ENCODE measurements at places on chromosomes 5 and 9.

GRCh38 chr5:114223866-114224265 lies 138.0 kb upstream of the KCNN2 start:
- no peak for DNase-seq

- no peak for DNase-seq
Measured at GRCh38 chr9:75930190-75930589, 39.7 kb downstream of the PCSK5 start.

DNA sequence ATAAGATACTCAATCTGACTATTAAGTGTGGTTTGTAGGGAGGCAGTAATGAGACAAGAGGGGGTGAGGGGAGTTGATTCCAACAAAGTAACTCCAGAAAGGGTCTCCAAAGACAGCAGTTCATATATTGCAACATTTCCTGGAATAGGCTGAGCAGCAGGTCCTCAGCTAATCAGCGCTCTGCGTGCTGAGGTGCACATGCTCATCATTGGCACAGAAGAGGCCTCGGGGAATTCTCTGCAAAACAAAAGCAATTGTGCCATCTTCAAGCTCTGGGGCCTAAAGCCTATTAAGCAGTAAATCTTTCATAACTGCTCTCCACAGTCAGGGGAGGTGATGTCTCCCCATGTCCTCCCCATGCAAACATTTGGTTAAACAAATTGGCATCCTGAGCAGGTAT lies 357.3 kb downstream of the SPOCK1 start:
- DNase-seq, result no peak

DNA sequence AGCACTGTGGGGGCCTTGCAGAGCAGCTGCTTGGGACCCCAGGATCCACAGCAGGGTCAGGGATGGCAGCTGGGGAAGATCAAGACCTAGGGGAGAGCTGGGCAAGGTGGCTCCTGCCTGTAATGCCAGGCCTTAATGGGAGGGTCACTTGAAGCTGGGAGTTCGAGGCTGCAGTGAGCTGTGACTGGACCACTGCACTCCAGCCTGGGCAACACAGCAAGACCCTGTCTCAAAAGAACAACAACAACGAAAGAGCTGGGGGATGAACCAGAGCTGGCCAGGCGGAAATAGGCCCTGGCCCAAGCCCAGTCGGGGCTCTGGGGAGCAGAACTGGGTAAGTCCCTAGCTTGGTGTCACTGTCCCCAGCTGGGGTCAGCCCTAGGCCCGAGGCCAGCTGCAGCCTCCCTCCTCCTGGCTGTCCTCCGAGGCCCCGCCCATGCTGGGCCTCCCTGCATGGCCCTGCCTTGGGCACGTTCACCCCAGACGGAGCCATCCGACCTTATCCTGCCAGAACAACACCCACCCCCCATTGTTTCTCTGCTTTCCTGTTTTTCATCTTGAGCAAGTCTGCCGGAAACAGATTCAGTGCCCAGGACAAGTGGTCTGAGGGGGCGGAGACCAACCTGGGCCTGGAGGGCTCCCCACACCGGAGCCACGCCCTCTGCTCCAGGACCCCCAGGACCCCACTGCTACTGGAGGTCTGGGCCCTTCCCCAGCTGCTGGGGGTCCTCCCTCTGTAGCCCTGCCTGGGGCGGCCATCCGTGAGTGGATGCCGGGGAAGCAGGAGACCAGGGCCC lies 1.9 kb downstream of the DIPK1B start:
- peak; percentile 31 for DNase-seq

DNA sequence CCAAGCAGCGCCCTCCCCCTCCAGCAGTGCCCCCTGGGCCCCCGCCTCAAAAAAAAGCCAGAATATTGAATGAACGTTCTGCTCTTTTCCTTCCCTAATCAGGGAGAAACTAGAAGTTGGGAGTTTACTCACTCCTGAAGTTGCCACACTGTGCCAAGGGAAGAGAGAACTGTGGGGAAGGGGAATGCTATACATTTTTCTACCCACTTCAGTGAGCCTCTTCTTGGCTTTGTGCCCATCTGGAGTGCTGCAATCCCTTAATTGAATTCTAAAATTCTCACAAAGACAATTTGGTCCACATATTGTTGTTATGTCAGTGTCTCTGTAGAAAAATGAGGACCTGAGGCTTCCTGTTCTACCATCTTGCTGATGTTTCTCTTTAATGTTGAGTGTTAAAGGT lies 443.7 kb downstream of the DIRAS2 start:
- no peak for DNase-seq

DNA sequence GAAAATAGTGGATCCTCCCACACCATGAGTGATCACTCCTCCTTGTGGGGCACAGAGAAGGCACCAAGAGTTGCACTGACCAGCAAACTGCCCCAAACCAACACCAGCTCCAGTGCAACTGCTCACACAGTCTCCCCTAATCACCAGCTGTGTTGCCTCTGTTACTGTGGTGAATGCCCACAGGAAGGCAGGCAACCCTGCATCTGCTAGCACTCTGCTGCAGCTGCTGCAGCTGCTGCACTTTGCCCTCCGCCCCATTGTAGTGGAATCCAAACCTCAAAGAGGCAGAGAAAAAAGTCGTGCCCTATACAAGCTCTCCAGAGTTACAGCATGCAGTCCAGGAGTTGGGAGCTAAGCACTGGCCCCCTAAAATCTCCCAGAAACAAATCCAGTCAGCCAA lies 339.6 kb downstream of the TRIM36 start:
- no peak for DNase-seq

- no peak for DNase-seq
Measured at GRCh38 chr5:61182449-61182848, 20.2 kb upstream of the SMIM15 start.

DNA sequence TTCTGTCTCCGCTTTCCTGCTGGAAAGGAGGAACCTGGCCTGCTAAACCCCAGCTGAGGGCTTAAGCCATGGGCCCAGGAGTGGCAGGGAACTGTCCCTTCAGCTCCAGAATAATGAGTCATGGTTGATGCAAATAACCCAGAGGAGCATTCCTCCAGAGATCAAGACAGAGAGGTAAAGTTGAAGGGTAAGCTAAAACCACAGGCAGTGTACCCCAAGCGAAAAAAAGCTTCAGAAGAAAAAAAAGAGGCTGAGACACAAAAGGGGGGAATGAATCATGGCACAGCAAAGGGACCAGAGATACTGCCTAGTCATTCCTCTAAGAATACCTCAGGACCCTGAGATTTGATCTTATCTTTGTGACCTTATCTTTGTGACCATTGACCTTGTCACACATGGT lies 199.5 kb upstream of the TAS2R1 start:
- no peak for DNase-seq

DNA sequence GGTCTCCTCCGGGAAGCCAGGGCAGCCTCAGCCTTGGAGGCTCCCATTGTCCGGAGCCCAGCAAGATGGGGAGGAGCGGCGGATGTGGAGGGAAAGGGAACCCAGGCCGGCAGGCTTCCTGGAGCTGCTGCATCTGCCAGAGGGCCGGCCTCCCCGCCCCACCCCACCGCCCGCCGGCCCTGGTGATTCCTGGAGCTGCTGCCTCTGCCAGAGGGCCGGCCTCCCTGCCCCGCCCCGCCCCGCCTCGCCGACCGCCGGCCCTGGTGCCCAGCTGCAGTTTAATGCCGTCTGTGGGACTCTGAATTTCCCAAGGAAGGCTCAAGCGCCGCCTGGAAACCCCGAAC lies 31.6 kb downstream of the EXD3 start:
- DNase-seq, result peak; percentile 60

GRCh38 chr9:19409401-19410194 lies 789 bp downstream of the ACER2 start:
- DNase-seq, result peak; percentile 45

- no peak for DNase-seq
Measured at GRCh38 chr5:146451411-146451810, 4.3 kb downstream of the TCERG1 start.

DNA sequence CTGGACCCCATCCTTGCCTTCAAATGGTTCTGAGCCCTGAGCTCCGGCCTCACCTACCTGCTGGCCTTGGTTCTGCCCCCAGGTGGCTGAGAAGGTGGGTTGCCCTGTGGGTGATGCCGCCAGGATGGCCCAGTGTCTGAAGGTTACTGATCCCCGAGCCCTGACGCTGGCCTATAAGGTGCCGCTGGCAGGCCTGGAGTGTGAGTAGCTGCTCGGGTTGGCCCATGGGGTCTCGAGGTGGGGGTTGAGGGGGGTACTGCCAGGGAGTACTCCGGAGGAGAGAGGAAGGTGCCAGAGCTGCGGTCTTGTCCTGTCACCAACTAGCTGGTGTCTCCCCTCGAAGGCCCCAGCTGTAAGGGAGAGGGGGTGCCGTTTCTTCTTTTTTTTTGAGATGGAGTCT lies 5.2 kb downstream of the CEL start:
- no peak for DNase-seq

GRCh38 chr5:107012371-107012770 lies 658.4 kb downstream of the EFNA5 start:
- no peak for DNase-seq

DNA sequence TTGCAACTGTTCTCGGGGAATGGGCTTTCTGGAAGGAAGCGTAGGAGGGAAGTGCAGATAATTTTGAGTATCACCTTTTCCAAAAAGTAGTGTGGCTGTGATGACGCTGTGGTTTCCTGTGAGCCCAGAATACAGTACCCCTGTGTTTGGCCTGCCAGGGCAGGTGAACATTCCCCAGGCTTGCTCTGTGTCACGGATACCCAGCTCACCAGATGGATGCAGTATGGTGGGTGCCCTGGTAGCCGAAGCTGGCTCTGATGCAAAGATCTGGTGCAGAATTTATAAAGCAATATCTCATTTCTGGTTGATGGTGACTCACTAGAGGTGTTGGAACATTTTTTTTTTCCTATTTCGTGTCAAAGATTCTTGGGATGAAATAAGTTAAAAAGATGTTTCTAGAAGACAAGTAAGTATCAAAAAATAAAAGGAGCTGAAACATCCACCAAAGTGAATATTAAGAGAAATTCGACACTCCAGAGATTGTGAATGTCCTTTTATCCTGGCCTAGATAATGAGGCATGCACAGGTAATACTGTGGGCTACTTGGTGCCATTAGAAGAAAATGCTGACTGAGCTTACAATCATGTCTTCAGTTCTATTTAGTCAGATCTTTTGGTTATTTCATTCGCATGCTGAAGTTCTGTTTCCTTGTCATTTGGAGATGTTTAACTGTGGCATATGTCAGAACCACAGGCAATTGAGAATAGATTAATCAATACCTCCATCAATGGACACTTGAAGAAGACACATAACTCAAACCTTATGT lies 200.1 kb downstream of the GADD45G start:
- no peak for DNase-seq

DNA sequence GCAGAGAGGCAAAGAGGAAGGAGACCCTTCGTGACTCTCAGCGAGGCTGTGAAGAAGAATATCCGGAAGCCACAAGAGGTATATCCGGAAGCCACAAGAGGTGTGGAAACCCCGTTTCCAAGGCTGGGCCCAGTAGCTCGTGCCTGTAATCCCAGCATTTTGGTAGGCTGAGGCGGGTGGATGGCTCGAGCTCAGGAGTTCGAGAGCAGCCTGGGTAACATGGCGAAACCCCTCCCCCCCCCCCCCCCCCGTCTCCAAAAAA lies 612 bp upstream of the BBLN start:
- DNase-seq, result peak; percentile 49

DNA sequence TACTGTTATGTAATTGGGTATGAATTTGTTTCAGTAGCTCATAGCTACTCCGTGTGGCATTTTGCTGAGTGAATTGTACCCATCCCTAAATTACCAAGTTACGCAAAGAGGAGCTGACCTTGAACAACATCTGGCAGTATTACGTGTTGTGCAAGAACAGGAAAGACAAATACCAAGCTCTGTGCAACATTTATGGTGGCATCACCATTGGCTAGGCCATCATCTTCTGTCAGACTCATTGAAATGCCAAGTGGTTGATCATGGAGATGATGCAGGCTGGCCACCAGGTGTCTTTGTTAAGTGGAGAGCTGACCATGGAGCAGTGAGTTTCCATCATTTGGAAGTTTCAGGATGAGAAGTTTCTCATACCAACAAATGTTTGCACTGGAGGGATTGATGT lies 15.0 kb downstream of the ZSWIM6 start:
- no peak for DNase-seq

GRCh38 chr5:143212261-143212660 lies 191.2 kb downstream of the NR3C1 start:
- no peak for DNase-seq

GRCh38 chr5:153447534-153447933 lies 42.9 kb upstream of the GRIA1 start:
- DNase-seq, result no peak

DNA sequence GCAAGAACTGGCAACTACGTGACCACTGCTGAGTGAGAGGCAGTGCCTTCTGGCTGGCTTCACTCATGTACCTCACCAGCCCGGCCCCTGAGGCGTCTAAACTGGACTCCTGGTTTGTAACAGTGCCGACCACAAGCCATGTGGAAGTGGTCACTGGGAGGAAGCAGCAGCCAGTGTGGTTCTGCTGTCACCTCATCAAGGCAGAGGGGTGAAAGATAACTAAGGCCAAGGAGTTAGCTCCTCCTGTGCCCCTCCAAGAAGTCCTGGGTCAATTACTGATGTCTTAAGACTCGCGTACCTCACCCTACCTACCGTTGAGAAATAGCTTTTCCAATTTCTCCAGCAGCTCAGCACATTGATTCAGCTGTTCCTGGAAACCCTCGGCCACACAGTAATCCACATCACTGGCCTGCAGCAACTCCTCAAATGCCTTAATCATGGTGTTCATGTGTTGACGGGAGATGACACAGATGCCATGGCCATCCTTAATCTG lies 142.9 kb downstream of the CDK5RAP2 start:
- peak; percentile 57 for DNase-seq

DNA sequence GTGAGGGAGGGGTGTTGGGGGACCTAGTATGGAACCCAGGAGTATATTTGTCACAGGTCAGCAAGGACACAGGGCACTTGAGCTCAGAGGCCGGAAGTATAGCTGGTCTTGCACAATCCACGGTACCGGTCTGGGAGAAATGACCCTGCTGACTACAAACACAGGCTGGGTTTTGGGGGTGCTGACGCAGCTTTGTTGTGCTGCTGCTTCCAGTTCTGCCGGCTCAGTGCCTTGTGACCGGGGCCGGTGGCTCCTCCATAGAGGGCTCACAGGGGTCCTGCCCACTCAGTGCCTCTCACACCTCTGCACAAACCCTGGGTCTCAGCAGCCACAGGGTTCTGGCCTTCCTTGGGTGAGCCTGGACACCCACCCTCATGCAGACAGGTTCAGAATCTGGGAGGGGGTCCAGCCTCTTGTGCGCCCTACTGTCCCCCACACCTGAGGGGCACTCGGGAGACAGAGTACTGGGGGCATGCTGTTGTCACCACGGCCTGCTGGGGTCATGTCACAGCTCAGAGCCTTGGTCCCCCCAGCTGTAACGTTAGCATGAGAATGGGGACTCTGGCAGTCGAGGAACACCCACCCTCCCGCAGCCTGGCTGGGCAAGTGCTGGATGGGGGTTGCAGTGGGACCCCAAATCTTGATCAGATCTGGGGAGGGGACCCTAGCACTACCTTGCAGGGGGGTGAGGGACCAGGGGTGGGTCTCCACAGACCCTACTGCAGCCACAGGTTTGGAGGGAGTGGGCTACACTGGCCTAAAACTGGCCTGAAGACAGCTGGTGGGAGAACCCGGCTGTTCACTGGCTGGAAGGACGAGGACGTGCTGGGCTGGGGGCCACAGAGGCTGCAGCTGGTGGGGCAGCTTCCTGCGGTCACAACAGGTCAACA lies 17.7 kb downstream of the NINJ1 start:
- DNase-seq, result peak; percentile 96
